A673 (cell line): ENCODE measurements at places on chromosomes 6 and 20. TPM values are rescaled to one million over a fixed set of nuclear protein-coding genes. Genes with fewer than 3 reads are reported as not detected.

- H3K27me3 ChIP-seq: no peaks in the 10 kb centered on the region
- no peak overlapping the region for H3K27ac ChIP-seq
- no peaks in the 10 kb centered on the region for H3K4me1 ChIP-seq
These were observed 83.4 kb downstream of the BMP6 start for GRCh38 chr6:7809346-7809745.

DNA sequence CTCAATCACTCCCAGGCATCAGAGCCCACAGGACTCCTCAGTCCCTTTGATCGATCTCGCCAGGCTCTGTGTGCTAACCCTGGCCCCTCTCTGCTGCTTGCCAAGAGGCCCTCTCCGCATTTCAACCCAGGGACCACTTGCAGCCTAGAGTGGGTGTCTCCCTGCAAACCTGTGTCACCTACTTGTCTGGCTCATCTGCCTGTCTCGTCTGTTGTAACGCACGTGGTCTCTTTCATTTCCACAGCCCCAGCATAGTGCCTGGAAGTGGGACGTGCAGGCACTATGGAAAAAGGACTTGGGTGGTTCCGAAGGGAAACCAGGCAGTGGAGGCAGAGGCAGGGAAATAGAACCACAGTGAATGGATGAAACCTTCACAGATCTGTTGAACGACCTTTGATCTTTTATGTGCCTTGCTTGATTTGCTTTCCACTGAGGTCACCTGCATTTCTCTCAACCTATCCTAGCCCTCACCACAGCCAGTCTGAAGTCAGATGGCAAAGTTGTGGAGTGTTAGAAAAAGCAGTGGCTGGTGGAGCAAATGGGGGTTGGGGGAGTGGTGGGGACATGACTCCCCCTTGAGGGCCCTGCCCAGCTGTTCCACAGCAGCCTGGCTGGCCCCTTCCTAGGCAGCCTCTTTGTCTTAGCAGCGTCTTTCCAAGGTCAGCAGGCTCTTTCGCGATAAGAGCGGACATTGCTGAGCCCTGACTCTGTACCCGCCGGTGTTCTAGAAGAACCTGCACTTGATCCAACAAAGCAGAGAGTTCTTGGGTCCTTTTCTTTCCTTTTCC lies 55.8 kb upstream of the TAGAP start:
- no peaks in the 10 kb centered on the region for H3K4me1 ChIP-seq
- H3K36me3 ChIP-seq: no peaks in the 10 kb centered on the region
- H3K27ac ChIP-seq: no peak overlapping the region
- no peak for DNase-seq
- no peaks in the 10 kb centered on the region for H3K27me3 ChIP-seq
- no peak overlapping the region for H3K4me3 ChIP-seq

The C4A gene
- total RNA-seq: 4.6 TPM in 2 replicates

DNA sequence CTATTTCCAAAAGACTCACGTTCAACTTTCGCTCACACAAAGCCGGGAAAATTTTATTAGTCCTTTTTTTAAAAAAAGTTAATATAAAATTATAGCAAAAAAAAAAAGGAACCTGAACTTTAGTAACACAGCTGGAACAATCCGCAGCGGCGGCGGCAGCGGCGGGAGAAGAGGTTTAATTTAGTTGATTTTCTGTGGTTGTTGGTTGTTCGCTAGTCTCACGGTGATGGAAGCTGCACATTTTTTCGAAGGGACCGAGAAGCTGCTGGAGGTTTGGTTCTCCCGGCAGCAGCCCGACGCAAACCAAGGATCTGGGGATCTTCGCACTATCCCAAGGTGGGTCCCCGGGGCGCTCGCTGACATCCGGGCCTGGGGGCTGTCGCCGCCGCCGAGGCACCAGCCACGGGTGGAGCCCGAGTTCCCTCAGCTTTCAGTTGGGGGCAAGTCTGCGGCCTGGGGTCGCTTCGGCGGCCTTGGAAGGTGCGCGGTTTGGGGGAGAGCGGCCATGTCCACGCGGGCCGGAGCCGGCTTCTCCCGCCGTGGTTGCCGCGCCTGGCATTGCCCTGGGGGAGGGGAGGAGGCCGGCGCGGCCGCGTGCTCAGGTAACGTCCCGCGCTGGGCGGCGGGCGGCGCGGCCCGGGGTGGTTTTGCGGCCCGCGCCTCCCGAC lies 429 bp downstream of the AMD1 start:
- H3K4me3 ChIP-seq: peak overlapping the region; percentile 96
- peaks cover 31% of the 10 kb centered on the region for H3K4me1 ChIP-seq
- no peaks in the 10 kb centered on the region for H3K27me3 ChIP-seq
- H3K36me3 ChIP-seq: no peaks in the 10 kb centered on the region
- H3K27ac ChIP-seq: peak overlapping the region; percentile 92

DNA sequence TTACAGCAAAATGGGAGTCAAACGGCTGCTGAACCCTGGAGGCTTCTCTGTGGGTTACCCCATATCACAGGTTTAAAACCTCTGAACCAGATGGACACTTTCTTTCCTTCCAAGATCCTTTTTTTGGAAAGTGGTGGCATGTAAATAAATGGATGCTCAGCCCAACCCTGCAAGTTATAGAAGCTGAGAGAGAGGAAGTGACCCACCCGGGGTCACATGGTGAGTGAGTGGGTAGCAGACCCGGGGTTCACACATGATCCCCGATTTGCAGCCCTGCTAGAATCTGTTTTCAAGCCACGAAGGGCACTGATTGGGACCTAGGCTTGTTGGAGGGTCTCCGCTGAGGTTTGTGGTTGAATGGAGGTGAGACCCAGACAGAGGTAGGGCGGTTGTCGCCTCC lies 32.0 kb downstream of the SIRPA start:
- H3K4me1 ChIP-seq: no peaks in the 10 kb centered on the region
- DNase-seq: no peak
- H3K36me3 ChIP-seq: peaks cover 46% of the 10 kb centered on the region
- H3K27me3 ChIP-seq: no peaks in the 10 kb centered on the region
- no peak overlapping the region for H3K27ac ChIP-seq
